Activated T-helper 1 cell treated with Interleukin-2 at 50 U/mL for 16 hours (primary cell): ENCODE measurements at places on chromosomes 4 and X.

DNA sequence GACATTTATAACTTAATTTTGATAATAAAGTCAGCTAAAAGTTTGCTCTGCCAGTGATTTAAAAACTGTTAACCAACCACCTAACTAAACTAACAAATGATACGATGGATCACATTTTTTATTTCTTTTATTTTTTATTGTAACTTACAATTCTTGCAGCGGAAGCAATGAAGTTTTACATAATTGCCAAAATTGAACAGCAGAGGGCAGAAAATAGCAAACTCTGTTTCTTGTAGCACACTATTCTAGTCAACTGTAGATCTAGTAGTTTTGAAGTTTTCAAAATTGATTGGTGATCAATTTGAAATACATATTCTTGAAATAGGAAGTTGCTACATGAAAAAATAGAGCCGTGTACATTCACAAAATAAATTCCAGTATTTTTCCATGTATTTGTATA lies 2.8 kb upstream of the GRIA2 start:
- no peak for DNase-seq

DNA sequence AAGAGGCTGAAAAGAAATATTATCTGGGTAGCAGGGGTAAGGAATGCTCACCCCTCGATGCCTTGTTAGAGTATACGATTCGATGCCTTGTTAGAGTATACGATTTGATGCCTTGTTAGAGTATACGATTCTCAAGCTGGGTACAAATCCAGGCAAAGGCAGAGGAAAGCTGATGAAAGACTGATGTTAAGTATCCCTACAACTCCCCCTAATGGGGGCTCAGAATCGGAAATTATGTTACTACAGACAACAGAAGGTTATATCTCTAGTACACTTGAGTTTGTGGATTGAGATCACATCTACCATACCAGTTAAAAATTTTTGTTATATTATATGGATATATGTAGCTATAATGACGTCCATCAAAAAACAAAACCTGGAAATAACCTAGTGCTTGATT lies 4.8 kb downstream of the LRRC66 start:
- DNase-seq, result no peak

GRCh38 chr4:118112117-118113046 lies 78.1 kb downstream of the NDST3 start:
- DNase-seq, result no peak

- DNase-seq, result no peak
Measured at GRCh38 chr4:65893271-65893670, 223.0 kb upstream of the EPHA5 start.

DNA sequence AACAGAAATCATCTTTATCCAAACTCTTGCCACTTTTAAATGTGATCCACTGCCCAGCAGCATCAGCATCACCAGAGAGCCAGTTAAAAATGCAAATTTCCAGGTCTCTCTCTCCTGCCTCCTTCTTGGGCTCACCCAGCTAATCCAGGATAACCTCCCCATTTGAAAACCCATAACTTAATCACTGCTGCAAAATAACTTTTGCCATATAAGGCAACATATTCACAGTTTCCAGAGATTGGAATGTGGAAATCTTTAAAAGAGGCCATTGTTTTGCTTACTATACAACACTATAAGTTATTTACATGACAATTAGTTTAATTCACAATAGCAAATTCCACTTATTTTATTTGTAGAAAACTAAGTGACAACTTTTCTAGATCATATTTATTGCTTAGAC lies 4.8 kb upstream of the EXOSC9 start:
- no peak for DNase-seq

GRCh38 chrX:112808007-112808406 lies 32.6 kb downstream of the AMOT start:
- no peak for DNase-seq

DNA sequence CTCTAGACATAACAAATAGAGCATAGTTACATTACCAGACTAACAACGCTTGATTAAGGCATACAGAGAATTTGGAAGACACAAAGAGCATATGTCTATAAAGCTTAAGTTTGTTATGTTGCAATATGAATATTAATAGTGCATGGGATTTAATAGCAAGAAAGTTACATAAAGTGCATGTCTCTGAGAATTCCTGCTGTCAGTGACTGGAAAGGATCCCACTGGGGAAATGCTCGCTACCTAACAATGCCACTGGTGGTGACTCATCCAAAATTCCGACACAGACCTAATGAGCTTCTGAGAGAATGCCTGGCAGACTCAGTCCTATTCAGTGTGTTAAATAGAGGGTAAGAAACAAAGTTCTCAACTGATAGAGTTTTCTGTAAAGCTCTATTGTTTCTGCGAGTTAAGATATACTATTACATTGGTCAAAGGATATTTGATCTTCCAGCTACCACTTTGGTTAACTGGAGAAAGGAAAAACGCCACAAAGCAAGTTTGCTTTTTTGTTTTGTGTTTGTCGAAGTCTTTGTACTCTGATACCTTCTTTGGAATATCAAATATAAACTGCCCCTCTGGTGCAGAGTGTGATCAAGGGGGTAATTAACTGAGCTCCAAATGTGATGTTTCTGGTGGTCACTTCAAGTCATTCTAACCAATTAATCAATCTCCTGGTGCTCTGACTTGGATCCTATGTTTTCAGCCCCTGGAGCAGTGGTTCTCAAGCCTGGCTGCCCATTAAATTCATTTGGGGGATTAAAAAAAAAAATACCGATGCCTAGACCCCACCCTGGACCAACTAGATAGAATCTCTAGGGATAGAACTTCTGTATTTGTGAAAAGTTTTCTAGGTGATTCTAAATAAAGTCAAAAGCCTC lies 107.9 kb downstream of the PALLD start:
- no peak for DNase-seq

- no peak for DNase-seq
Measured at GRCh38 chrX:17546356-17546755, 171.4 kb downstream of the NHS start.

- no peak for DNase-seq
Measured at GRCh38 chrX:47222751-47223350, 4.4 kb downstream of the CDK16 start.

DNA sequence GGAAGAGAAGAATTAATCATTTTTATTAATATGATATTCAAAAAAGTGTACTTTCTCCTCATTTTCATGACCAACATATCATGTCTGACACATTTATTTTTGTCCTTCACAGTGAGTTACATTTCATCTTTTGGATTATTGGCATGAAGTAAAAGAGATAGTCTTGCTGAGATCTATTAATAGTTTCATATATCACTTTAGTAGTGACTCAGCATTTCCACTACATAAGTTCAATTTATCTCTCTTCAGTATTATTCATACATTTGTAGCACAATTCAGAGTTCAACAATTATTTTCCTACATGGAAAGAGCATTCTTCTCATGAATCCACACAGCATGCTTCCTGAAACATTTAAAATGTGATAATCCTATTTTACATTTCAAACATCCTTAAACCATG lies 1461.1 kb downstream of the TECRL start:
- DNase-seq, result no peak

DNA sequence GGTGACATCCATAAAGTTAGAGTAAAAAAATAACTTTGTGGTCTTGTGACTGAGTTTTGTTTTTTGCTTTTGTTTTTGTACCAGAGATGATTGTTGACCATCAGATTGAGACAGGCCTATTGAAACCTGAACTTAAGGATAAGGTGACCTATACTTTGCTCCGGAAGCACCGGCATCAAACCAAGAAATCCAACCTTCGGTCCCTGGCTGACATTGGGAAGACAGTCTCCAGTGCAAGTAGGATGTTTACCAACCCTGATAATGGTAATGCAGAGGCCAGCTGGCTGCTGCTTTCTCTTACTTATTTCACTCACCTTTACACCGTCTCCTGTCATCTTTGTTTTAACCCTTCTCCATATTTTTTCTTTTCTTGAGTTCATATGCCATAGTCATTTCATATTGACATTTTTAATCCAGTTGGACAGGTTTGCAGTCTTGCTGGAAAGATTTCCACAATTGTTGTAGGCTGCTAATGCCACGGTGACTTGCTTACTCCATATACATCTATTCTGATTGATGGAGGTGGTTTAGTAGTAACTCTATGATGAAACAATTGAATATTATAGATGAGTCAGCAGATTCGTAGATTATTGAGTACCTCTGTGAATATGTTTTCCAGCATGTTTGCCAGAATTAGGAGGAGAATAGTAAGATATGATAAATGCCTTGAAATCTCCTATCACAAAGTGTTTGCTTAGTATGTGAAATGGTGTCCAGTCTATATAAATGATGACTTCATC lies 18.3 kb downstream of the SLC4A4 start:
- DNase-seq, result no peak

- DNase-seq, result no peak
Measured at GRCh38 chrX:129718676-129719075, 20.1 kb upstream of the XPNPEP2 start.

DNA sequence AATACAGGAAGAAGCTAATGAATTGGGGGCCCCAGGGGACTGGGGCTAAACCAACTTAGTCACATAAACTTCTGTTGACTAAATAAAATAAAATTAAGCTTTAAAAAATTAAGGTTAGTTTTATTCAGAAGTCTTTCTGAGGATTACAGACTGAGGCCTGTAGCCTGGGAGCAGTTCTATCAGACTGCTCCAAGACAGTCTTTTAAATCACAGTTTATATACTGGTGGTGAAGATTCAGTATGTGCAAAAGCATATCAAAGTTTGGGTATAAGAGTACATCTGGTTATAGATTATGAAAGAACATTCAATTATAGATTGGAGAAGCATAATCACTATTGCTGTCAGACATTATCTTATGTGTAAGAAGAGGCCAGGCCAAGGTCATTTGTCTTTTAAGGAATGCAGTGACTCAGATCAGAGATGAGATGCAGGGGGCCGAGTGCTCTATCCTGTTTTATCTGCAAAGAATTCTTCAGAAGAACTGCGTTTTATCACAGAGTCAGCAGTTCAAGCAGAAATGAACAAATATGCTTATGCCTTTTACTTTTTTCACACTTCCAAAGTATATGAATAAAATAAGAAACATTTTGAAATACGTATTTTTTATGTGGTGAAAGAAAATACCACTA lies 109.4 kb downstream of the PDHA2 start:
- DNase-seq, result no peak

DNA sequence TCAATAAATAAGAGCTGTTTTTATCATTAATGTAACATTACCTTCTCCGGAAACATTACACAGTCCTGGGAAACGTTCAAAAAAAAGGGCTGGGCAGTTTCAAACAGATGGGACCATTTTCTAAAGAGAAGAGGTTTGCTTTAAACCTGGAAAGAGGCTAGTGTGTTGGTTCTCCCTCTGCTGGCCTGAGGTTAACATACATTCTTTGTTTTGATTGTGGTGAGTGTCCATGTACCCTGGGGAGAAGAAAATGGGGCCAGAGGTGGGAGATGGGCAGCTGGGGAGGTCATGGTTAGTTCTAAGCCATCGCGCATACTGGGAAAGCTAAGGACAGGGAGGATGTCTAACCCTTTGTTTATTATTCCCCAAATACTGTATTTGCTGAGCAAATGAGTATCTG lies 194.7 kb downstream of the CPEB2 start:
- DNase-seq, result no peak

DNA sequence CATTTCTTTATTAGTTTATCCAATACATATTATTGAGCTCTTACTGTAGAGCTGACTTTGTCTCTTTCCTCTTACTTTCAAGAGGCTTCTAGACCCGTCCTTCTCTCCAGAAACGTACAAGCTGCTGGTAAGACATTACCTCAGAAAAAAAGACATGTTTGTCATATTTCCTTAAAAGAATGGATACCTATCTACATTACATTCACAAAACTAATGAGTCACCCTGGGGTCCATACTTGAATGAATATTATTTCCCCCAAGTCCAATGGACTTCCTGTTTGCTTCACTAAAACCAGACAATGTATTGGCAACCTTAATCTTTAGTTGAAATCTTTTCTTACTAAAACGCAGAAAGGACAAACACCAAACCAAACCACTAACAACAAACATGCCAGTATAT lies 176.5 kb upstream of the CLNK start:
- DNase-seq, result no peak

GRCh38 chr4:78629991-78630541 lies 78.5 kb downstream of the ANXA3 start:
- no peak for DNase-seq

DNA sequence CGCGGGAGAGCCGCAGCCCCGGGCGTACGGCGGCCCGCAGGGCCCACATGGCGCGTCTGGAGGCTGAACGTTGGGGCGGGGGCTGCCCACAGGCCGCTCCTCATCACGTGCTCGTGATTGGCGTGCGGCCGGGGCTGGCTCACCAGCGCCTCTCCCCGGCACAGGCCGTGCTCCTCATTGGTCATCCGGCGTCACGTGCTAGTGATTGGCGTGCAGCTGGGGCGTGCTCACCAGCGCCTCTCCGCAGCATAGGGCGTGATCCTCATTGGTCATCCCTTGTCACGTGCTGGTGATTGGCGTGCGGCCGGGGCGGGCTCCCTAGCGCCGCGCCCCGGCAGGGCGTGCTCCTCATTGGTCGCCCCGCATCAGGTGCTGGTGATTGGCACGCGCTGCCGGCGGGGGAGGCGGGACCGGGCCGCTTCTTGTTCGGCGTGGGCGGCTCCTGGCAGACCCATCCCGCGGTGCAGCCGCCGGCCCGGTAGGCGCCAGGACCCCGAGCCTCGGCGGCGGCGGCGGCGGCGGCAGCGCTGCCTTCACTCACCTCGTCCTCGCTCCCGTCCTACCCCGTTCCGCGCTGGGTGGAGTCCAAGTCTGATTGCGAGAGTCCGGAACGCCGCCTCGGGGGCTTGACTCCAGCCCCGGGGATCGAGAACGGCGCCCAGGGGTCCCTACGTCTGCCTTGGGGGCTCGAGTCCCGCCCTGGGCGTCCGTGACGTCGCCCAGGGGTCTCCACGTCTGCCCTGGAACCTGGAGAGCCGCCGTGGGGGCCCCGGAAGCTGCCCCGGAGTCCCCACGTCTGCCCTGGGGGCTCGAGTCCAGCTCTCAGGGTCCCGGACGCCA lies at the start of gene GTPBP6:
Gene GTPBP6 (minus strand): TSS at position 58 of the 840 bp plus-strand sequence. CDS start 9 bp downstream, at position 49.
- DNase-seq, result peak; percentile 99
